Right cardiac atrium (tissue), 5 donors: ENCODE measurements at places on chromosomes 2 and 18. TPM values are rescaled to one million over a fixed set of nuclear protein-coding genes. Genes with fewer than 3 reads are reported as not detected.

The LRRC30 gene
- not detected for total RNA-seq

The RAB6D gene
- total RNA-seq, result not detected

GRCh38 chr2:186181625-186182024, 304.4 kb upstream of the ZC3H15 start:
- no peak for DNase-seq

DNA sequence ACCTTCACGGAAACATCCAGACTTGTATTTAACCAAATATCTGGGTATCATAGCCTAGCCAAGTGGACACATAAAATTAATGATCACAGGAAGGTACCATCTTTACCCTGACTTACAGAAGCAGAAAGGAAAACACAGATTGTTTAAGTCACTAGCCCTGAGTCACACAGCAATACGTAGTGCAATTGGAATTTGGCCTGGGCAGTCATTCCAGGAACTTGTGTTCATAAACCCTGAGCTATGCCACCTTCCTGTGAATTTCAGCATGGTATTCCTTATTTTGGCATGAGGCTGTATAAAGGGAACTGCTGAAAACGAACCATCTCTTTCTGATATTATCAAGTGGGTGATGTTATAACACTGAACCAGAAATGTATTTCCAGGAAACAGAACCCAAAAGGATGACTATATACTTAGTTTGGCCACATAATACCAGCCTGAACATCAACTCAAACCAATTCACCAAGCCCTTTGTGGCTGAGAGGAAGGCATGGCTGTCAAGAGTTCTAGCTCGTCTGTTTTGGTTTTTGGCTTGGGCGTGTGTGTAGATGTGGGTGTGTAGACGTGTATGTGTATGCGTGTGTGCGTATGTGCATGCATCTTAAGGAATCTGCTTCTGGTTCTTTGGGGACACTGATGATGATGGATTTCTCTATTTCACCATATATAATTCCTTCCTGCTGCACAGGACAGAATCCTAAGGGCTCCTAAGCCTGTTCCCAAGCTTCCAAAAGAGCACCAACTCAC, 533.4 kb upstream of the ID2 start:
- DNase-seq, result no peak

DNA sequence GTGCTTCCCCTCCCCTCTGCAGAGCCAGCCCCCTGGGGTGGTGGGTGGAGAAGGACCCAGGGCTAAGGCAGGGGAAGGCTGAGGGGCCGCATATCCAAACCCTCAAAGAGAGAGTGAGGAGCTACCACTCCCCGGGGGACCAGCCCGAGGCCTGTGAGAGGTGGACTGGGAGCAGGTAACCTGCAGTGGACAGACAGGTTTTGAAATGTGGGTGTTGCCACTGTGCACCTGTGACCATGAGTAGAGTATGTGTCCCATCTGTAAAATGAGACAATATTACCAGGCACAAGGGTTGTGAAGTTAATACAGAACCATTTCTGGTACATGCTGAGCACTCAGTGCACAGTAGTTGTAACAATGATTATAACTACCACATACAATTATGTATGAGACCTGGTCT, 51.2 kb upstream of the POMC start:
- DNase-seq, result no peak

GRCh38 chr18:68399721-68400120, 315.2 kb downstream of the TMX3 start:
- no peak for DNase-seq

GRCh38 chr2:202007015-202007982, 26.4 kb upstream of the FZD7 start:
- peak; percentile 89 for DNase-seq

GRCh38 chr2:151361674-151362370, 4.4 kb downstream of the TNFAIP6 start:
- no peak for DNase-seq
